ENCODE measurements at places on chromosomes 2 and 18. TPM values are rescaled to one million over a fixed set of nuclear protein-coding genes. Genes with fewer than 3 reads are reported as not detected.

- no peak for DNase-seq
These were observed 409.1 kb upstream of the CRIM1 start for GRCh38 chr2:35946478-35946877.

DNA sequence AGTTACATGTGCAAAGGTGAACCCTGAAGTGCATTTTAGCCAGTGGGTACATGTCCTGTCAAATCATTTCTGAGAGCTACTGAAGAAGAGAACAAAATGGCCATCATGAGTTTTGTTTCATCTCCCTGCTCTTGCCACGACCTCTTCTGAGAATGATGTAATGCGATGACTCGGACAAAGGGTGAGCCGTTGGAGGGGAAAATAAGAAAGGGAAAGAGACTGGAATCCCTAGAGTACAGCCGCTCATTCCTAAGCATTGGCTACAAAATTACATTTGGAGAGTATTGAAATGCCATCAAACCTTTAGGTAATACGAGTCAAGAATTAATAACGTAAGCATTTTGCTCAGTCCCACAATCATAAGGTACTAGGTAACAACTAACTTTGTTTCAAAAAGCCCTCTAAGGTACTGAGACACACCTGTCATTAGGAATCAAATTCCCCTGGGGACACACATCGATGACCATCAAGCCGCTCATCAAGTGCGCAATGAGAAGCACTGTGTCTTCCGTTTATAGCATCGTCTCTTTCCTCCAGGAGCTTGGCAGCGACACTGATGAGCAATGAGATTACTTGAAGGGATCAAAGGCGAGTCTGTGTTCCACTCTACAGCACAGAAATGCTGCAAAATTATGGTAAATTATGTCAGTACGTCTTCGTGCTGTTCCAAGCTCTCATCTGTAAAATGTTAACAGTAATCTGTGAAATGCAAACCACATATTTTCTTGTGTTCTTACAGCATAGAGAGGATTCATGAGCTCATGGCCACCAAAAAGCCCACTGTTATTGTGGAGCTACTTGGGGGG, 97.3 kb upstream of the PIEZO2 start:
- DNase-seq, result no peak

- DNase-seq, result no peak
These were observed 94.7 kb upstream of the CDC42EP3 start for GRCh38 chr2:37766106-37766505.

Gene IL1B
- total RNA-seq, result 17.5 TPM

Gene CHRNG
- total RNA-seq, result not detected

DNA sequence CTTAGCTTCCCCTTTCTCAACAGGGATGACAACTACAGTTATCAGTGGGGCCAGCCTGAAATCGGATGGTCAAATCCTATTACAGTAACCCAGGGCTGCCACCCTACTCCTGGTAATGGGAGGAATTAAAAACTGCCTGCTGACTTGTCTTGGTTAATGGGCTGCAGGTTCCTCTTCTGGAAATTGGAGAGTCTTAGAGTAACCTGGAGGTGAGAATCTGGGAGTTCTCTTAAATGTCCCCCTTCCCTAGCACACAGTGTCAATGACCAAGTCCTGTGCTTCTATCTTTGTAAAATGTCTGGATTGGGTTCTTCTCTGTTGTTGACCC, 113.1 kb downstream of the DDX1 start:
- no peak for DNase-seq

Gene RAD51AP2
- total RNA-seq, result not detected

GRCh38 chr2:220660277-220661145, 911.6 kb downstream of the EPHA4 start:
- no peak for DNase-seq

DNA sequence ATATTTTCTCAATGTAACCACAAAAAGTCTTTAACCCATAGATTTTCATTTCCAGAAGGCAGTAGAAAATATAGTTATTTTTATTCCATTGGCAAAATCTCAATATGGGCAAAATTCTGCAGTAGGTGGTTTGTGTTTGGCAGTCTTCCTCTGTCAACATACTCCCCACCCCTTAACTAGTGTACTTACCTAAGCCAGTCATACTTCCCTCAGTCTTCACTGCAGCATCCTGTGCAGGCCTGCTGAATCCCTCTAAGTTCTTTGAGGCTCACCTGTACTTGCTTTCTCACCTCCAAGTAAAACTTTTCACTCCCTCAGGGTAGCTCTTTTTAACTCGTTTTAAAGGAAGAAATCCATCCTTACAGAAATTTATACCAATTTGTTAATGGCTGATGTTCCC, 6.8 kb downstream of the CARF start:
- DNase-seq, result no peak

All from lower lobe of right lung (tissue), 2 donors.